ENCODE measurements at places on chromosomes 1 and 21. TPM values are rescaled to one million over a fixed set of nuclear protein-coding genes. Genes with fewer than 3 reads are reported as not detected.

GRCh38 chr1:242242983-242243382 lies 244.1 kb upstream of the MAP1LC3C start:
- no peak for DNase-seq

- peak; percentile 17 for DNase-seq
Observed at GRCh38 chr1:51044834-51045233, 57.2 kb upstream of the C1orf185 start.

- DNase-seq: no peak
Observed at GRCh38 chr1:229017091-229017490, 253.8 kb upstream of the RAB4A start.

The GLMN gene
- 7.7 TPM for total RNA-seq

DNA sequence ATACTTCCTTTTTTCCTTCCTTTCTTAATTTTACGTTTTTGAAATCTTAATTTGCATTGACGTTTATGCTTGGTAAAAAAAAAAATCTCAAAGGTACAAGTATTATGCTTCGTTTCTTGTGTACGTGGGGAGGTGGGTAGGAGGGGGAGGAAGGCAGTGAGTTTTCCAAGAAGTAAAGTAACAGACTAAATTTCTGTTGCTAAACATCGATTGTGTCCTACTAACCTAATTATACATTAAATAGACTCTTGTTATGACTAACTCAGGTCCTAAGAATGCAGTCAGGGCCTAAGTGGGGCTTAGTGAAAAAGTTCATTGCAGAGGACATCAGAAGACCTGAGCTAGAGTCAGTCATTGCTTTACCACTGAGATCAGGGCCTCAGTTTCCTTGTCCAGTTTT lies 17.5 kb downstream of the NEK7 start:
- no peak for DNase-seq

DNA sequence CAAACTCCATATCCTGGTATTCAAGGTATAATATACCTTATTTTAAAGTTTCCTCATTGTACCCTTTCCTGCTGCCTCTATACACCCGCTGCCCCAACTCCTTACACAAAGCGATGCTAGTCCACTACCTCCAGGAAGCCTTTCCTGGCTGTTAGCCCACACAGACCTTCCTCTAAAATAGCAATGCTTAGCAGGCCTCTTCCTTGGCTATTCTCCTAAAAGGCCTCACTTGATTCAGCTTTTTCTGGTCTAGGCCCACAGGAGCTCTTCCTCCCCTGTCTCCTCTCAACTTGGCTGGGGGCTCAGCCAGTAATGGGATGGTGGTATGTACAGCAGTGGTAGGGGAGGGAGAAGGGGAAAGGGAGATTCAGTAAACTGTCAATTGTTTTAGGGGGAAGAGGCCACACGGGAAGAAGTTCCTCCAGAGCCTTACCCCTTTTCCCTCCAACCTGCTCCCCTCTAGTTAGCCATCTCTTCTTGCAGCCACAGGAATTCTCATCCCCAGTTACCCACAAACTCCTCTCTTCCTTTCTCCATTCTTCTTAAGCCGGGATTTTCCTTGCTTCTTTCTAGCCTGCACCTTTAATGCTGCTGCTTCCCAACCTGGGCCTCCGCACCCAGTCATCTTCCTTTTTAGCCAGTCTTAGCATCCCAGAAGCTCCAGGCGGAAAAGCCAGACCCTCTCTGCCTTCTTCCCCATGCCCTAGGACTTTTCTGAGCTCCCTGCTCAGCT lies 2.6 kb downstream of the LRRC41 start:
- no peak for DNase-seq

GRCh38 chr1:2110738-2111673 lies 60.8 kb downstream of the PRKCZ start:
- no peak for DNase-seq

DNA sequence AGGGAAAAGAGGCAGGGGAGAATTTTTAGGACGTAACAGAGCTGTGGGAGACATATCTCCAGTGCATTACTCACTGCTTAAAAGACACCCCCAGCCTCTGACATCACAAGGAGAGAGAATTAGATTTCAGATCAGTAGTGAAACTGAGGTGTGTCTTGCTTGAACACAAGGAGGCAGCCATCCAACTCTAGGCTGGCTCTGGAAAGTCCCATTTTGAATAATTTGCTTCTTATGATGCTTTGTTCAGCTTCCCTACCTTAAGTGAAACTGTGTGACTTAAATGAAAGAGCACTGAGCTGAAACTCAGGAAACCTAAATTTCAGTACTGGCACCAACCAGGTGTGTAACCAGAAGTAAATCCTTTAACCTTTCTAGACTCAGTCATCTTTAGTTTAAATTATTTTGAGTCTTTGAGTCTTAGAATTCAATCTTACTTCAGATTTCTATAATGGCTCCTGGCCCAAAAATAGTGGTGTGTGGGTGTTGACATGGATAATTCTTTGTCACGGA lies 251.6 kb upstream of the SGIP1 start:
- DNase-seq: peak; percentile 17
